Kidney (tissue), 22 donors: ENCODE measurements at places on chromosomes 12 and 14.
A peak's percentile ranks its signal among the peaks of the same experiment; 100 is the strongest.

DNA sequence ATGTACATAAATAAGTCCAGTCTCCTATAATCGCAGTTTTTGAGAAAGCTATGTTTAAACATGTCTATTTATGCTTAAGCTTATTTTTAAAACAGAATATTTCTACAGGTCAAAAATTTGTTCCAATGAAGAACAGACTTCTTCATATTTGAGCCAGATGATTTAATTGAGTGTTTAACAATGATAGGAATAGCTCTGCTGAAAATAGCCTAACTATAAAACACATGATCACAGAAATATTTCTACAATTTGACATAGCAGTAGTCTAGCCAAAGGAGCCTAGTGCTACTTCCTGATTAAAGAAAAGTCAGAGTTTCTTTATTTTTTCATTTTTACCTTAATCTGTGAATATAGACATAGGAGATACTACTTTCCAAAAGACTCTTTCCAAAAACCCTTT lies 29.4 kb downstream of the DCP1B start:
- no peak for DNase-seq

GRCh38 chr12:120689397-120690082 lies 2.6 kb downstream of the MLEC start:
- DNase-seq, result no peak

GRCh38 chr14:63632932-63633514 lies 8.6 kb downstream of the WDR89 start:
- no peak for DNase-seq

GRCh38 chr14:64217834-64218233 lies 76.3 kb downstream of the ESR2 start:
- DNase-seq, result no peak

DNA sequence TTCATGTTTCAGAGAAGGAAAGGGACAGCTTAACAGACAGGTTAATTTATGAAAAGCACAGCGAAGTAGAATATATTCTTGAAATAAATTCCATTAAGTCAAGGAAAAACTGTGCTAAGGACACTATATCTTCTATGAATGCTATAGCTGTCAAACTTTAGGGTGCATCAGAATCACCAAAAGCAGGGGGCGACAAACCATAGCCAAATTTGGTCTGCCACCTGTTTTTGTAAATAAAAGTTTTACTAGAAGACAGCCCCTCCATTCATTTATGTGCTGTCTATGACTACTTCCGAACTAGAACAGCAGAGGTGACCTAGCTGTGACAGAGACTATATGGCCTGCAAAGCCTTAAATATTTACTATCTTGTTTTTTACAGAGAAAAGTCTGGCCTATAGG lies 25.9 kb downstream of the PPP4R3A start:
- no peak for DNase-seq

- peak; percentile 48 for DNase-seq
Observed at GRCh38 chr12:25194214-25194613, 746 bp downstream of the DNAI7 start.

DNA sequence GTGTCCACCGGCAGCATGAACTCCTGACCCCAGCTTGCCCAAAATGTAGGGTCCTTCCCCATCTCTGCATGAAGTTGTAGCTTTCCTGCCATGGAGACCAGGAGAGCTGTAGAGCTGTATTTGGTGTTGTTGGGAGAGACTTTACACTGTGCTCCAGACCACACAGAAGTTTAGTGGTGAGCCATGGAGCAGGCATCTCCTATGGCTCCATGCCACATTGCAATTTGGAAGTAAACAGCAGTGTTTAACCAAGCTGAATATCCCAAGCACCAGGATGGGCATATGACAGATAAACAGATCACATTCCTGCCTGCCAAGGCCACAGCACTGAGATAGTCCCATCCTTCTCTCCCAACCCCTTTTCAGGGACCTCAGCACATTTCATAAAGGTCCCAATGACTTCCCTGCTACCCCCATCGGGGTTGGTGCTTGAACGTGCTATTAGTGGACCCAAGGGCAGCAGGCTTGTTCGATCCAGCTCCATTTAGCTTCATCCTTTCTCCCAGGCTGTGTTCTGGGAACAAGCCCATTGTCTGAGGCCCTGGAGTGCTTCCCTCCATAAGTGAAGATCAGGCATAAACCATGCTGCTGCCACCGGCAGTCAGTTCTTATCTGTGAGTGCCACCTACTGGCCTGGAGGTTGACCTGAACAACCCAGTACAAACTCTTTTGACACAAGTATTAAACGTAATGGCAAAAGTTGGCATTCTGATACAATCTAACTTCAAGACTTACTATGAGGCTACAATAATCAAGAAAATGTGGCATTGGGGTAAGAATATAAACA lies 172.3 kb upstream of the ATXN7L3B start:
- DNase-seq, result no peak

- peak; percentile 80 for DNase-seq
Observed at GRCh38 chr14:90726656-90727055, 89.6 kb downstream of the TTC7B start.

DNA sequence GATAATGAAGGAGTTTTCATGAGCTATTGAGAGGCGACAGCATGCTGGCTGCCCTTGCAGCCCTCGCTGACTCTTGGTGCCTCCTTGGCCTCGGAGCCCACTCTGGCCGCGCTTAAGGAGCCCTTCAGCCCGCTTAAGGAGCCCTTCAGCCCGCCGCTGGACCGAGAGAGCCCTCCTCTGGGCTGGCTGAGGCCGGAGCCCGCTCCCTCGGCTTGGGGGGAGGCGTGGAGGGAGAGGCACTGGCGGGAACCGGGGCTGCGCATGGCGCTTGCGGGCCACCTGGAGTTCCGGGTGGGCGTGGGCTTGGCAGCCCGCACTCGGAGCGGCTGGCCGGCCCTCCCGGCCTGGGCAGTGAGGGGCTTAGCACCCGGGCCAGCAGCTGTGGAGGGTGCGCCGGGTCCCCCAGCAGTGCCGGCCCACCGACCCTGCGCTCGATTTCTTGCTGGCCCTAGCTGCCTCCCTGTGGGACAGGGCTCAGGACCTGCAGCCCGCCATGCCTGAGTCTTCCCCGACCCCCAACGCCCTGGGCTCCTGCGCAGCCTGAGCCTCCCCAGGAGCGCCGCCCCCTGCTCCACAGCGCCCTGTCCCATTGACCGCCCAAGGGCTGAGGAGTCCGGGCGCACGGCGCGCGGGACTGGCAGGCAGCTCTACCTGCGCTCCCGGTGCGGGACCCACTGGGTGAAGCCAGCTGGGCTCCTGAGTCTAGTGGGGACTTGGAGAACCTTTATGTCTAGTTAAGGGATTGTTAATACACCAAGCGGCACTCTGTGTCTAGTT lies 20.1 kb upstream of the PAWR start:
- no peak for DNase-seq

DNA sequence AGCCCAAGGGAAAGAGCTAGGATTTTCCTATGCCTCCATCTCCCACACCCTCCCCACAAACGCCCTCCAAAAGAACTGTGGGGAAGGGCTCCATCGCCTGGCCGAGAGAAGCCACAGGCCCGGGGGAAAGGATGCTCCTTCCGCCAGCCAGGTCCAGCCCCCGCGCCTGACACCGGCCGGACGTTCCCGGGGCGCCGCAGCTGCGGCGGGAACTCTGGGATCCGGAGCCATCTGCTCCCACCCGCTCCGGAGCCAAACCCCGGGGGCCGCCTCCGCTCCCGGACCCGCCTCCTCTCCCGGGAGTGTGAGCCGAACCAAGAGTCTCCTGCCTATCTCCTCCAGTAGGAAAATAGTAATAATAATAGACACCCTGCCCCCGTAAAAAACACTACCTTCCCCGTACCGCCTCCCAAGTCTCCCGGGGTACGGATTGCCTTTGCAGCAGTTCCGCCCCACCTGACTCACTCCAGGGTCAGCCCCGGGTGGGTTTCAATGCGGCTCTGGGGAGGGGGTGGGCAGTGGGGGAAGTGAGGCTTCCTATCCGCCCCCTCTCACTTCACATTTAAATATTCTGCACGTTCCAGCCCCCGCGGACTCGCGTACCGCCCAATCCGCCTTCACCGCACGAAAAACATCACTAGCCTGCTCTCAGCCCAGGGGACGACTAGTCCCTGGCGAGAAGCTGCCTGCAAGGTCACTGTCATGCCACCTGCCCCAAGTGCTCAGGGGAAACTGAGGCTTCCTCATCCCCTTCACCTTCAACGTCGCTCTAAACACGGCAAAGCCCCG lies 2.4 kb downstream of the AGAP2 start:
- no peak for DNase-seq

- DNase-seq, result no peak
Observed at GRCh38 chr14:86989285-86989684, 1003.7 kb downstream of the GALC start.

GRCh38 chr14:103619057-103619456 lies 10.0 kb upstream of the KLC1 start:
- DNase-seq, result no peak

- DNase-seq, result no peak
Observed at GRCh38 chr14:89283327-89284060, 133.5 kb downstream of the FOXN3 start.
